ENCODE measurements at places on chromosomes 2 and 18. TPM values are rescaled to one million over a fixed set of nuclear protein-coding genes. Genes with fewer than 3 reads are reported as not detected.
A peak's percentile ranks its signal among the peaks of the same experiment; 100 is the strongest.

GRCh38 chr2:49152824-49153223 is 1.5 kb downstream of the FSHR start:
- H3K4me1 ChIP-seq: no peaks in the 10 kb centered on the region
- H3K4me3 ChIP-seq: no peak overlapping the region
- no peaks in the 10 kb centered on the region for H3K36me3 ChIP-seq
- no peak overlapping the region for H3K27ac ChIP-seq

DNA sequence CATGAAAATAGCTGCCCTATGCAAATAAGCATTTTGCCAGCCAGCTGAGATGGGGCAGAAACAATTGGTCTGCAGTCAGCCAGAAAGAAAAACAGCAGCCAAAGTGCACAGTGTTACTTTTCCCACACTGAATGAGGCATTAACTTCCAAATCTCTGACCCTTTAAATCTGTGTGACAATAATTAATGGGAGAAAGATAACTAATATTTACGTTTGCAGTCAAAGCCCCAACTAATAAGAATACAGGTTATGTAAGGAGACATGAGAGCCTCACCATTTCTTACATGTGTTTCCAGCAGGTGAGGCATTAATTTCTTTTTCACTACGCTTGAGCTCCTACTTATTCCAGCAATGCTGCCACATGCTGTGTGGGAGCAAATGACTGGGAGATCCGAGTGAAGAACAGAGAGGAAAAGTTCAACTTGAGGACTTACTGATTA is 339.0 kb downstream of the SATB2 start:
- H3K27ac ChIP-seq: no peak overlapping the region
- H3K36me3 ChIP-seq: no peaks in the 10 kb centered on the region
- H3K4me3 ChIP-seq: no peak overlapping the region
- no peaks in the 10 kb centered on the region for H3K4me1 ChIP-seq
- H3K27me3 ChIP-seq: no peaks in the 10 kb centered on the region

DNA sequence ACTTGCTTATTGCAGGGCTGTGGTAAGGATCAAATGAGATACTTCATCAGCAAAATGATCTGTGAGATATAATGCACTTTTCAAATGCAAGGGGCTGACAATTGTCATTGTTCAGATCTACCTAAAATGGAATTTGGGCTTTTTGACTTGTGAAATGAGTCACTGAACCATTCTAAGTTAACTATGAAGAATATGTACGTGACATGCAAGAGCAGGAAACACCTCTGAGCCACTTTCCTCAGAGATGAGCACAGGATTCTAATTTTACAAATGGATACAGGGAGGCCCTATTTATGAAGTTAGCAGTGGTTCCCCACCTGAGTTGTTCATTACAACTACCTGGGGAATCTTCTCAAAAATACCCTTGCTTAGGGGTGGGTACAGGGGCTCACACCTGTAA is 26.7 kb downstream of the CTLA4 start:
- no peak overlapping the region for H3K4me3 ChIP-seq
- peak overlapping the region; percentile 32 for H3K27ac ChIP-seq
- H3K36me3 ChIP-seq: no peaks in the 10 kb centered on the region

FAM124B gene
- total RNA-seq: 0.32 TPM

DNA sequence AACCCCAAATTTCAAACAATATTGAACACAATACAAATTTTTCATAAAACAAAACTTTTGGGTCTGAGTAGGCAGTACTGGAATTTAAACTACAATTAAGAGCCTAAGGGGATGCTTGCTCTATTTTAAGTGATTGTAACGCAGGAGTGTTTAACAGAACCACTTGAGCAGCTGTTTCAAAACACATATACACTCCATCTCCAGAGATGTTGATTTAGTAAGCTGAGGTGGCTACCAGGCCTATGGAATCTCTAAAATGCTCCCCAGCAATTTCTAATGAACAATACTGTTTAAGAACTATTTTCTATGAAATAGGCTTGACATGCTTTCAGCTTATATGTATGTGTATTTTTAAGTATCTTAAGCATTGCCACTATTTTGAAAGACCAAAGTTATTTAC is 58.5 kb downstream of the SP3 start:
- no peak overlapping the region for H3K27ac ChIP-seq
- H3K27me3 ChIP-seq: no peaks in the 10 kb centered on the region

- no peaks in the 10 kb centered on the region for H3K36me3 ChIP-seq
- H3K27me3 ChIP-seq: no peaks in the 10 kb centered on the region
- no peak overlapping the region for H3K27ac ChIP-seq
- H3K4me1 ChIP-seq: no peaks in the 10 kb centered on the region
- no peak overlapping the region for H3K4me3 ChIP-seq
- DNase-seq: no peak
Measured at GRCh38 chr18:8031496-8031895, 464.4 kb downstream of the PTPRM start.

CFAP210 gene
- total RNA-seq: not detected

ASB1 gene
- 33.7 TPM for total RNA-seq

- H3K4me3 ChIP-seq: peak overlapping the region; percentile 54
- H3K27ac ChIP-seq: no peak overlapping the region
- peaks cover 5% of the 10 kb centered on the region for H3K4me1 ChIP-seq
Measured at GRCh38 chr2:9207641-9208311, 1.2 kb downstream of the ASAP2 start.

GRCh38 chr2:79292239-79292957 is 132.8 kb upstream of the REG3A start:
- DNase-seq: no peak
- no peaks in the 10 kb centered on the region for H3K27me3 ChIP-seq
- no peak overlapping the region for H3K27ac ChIP-seq

DNA sequence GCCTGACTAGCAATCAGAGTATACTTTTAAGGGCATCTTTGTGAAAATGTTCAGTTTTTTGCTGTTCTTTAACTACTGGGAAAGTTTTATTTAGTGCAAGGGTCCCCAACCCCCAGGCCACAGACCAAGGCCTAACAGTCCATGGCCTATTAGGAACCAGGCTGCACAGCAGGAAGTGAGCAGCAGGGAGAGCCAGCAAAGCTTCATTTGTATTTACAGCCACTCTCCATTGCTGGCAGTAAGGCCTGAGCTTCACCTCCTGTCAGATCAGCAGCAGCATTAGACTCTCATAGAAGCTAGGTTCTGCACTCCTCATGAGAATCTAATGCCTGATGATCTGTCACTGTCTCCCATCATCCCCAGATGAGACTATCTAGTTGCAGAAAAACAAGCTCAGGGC is 17.1 kb upstream of the NR4A2 start:
- H3K27ac ChIP-seq: no peak overlapping the region
- DNase-seq: no peak
- H3K27me3 ChIP-seq: no peaks in the 10 kb centered on the region
- H3K36me3 ChIP-seq: no peaks in the 10 kb centered on the region
- peaks cover 11% of the 10 kb centered on the region for H3K4me1 ChIP-seq

DNA sequence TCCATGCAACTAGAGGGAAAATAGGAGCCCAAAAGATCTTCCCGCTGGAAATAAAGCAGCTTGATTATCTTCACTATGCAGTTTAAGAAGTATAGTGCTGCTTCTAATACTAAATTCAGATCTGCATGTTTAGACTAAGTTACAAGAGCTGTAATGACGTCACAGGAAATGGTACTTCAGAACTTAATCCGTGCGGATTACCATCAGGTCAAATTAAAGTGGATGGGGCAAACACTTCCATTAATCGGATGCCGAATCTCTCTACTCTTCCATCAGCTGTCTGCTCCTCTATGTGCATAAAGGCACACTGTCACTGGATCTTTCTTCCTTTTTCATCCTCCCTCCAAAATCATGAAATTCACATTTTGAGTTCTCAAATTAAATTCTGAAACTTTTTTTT is 52.6 kb downstream of the TRAPPC12 start:
- no peaks in the 10 kb centered on the region for H3K4me1 ChIP-seq
- no peak overlapping the region for H3K27ac ChIP-seq

- H3K27ac ChIP-seq: peak overlapping the region; percentile 94
- peak; percentile 45 for DNase-seq
- peaks cover 71% of the 10 kb centered on the region for H3K4me1 ChIP-seq
- H3K4me3 ChIP-seq: peak overlapping the region; percentile 25
- peaks cover 21% of the 10 kb centered on the region for H3K36me3 ChIP-seq
Measured at GRCh38 chr18:24018299-24018886, 3.8 kb downstream of the TTC39C start.

KCNIP3 gene
- total RNA-seq: not detected

FBXO15 gene
- 1.2 TPM for total RNA-seq

GRCh38 chr2:47724221-47724981 is 58.5 kb upstream of the MSH6 start:
- no peak for DNase-seq
- no peaks in the 10 kb centered on the region for H3K4me1 ChIP-seq
- no peak overlapping the region for H3K4me3 ChIP-seq
- H3K36me3 ChIP-seq: no peaks in the 10 kb centered on the region

ANTXR1 gene
- not detected for total RNA-seq

KCNG2 gene
- total RNA-seq: not detected

- H3K36me3 ChIP-seq: peaks cover 21% of the 10 kb centered on the region
- peak; percentile 76 for DNase-seq
- H3K4me1 ChIP-seq: peaks cover 54% of the 10 kb centered on the region
- no peaks in the 10 kb centered on the region for H3K27me3 ChIP-seq
Measured at GRCh38 chr2:241637018-241637794, at the start of the genes ATG4B and THAP4. Gene ATG4B (plus strand): TSS chr2:241637693. CDS start chr2:241637715, 22 bp downstream. Gene THAP4 (minus strand): TSS chr2:241637158. CDS start chr2:241637017, 141 bp downstream.

DNA sequence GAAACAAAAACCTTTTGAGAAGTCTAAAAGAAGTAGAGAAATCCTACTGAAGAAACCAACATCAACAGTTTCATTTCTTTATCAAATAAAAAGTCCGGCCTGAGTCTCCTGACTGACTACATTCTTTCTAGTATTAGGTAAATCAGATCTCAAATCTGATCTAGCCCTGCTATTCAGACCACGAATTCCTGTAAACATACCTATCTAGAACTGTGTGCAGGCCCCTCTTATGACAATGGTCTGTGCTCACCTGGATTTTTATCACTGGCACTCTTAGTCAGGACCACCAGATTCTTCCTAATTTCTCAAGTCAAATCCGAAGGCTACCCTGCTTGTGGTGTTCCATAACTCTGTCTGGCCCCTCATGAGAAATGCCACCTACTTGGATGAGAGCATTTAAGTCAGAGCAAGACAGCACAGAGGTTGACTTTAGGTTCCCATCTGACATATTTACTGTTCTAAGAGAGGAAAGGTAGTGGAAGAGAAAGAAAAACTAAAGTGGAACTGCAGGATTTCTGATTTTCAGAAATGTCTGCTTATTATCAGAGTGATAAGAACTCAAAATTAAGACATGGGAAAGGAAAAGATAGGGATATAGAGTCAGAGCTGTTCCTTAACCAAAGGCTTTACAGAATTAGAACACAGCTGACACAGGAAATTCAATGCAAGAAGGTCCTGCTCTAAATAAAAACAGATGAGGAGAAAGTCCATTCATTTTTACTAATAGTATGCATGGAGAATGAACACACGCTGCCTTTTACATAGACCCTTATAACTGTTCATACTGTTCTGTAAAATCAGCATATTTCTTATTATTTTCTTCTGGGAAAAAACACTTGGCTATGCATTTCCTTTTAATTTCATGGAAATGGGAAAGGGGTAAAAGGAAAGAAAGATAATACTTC is 56.5 kb downstream of the SLC8A1 start:
- DNase-seq: no peak
- H3K27me3 ChIP-seq: peaks cover 4% of the 10 kb centered on the region
- no peak overlapping the region for H3K4me3 ChIP-seq

GRCh38 chr2:25347205-25347815 is 5.6 kb upstream of the DNMT3A start:
- no peaks in the 10 kb centered on the region for H3K36me3 ChIP-seq
- peaks cover 24% of the 10 kb centered on the region for H3K4me1 ChIP-seq
- DNase-seq: peak; percentile 66
- H3K27me3 ChIP-seq: no peaks in the 10 kb centered on the region

ALLC gene
- not detected for total RNA-seq

DNA sequence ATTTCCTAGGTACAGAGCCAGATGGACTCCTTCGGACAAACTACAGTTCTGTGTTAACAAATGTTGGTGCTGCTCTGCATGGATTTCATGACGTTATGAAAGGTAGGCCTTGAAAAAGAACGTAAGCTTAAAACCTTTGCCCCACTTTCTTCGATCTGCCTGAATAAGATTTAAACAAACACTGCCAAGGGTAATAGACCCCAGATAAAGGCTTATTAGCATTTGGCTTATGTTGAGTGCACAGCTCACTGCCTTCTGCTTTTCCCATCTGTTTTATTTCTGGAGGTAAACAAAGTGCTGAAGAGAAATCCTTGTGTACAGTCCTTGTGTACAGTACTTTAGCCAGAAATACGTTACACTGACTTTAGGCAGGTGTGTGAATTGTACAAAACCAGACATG is 50.0 kb upstream of the STON1 start:
- H3K4me1 ChIP-seq: no peaks in the 10 kb centered on the region
- H3K27me3 ChIP-seq: no peaks in the 10 kb centered on the region
- H3K27ac ChIP-seq: no peak overlapping the region
- no peak for DNase-seq
- H3K4me3 ChIP-seq: no peak overlapping the region

GRCh38 chr2:241219030-241219382 is 30.5 kb downstream of the ANO7 start:
- peaks cover 9% of the 10 kb centered on the region for H3K27me3 ChIP-seq
- H3K36me3 ChIP-seq: no peaks in the 10 kb centered on the region
- H3K4me1 ChIP-seq: peaks cover 8% of the 10 kb centered on the region

DNA sequence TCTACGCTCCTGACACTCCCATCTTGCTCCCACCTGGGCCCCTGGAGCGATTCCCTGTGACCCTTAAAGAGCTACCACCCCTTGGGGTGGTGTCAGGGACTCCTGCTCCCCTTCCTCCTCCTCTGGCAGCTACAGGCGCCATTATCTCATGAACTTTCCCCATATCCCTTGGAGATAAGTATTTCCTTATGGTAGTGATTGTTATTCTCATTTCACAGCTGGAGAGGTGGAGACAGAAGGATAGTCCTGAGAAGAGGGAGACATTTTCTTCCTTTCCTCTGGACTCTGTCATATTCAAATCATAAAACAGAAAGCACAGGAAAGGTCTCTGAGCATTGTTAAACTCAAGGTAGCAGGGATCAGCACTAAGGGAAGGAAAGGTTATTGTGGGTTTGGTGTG is 34.6 kb downstream of the RDH14 start:
- H3K4me3 ChIP-seq: no peak overlapping the region
- H3K36me3 ChIP-seq: no peaks in the 10 kb centered on the region
- H3K4me1 ChIP-seq: no peaks in the 10 kb centered on the region

MOB1A gene
- 131 TPM for total RNA-seq

GRCh38 chr2:54871457-54872107 is 148.1 kb downstream of the EML6 start:
- no peaks in the 10 kb centered on the region for H3K36me3 ChIP-seq
- H3K4me3 ChIP-seq: no peak overlapping the region

SULT1C4 gene
- not detected for total RNA-seq

DNA sequence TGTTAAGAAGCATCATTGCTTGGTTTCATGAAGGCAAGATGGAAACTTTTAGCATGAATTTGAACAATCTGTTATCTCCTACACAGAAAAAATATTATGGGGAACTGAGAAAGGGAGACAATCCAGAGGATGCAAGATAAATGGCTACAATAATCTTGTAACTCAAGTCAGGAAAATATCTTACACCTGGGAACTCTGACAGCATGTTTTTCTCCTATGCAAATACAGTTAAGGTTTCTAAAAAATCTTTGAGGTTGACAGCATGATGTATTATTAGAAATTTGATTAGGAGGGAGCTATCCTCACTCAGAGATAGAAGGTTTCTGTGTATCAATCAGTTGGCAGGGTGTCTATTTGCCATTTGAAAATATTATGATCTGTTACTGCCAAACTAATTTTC is 75.6 kb downstream of the GPD2 start:
- no peak for DNase-seq
- H3K27ac ChIP-seq: no peak overlapping the region
- no peaks in the 10 kb centered on the region for H3K27me3 ChIP-seq
- H3K4me3 ChIP-seq: no peak overlapping the region
- H3K36me3 ChIP-seq: peaks cover 17% of the 10 kb centered on the region
- H3K4me1 ChIP-seq: no peaks in the 10 kb centered on the region

HOXD11 gene
- total RNA-seq: not detected
